Aorta (tissue), 5 donors: ENCODE measurements at places on chromosomes 1 and 21. TPM values are rescaled to one million over a fixed set of nuclear protein-coding genes. Genes with fewer than 3 reads are reported as not detected.

DNA sequence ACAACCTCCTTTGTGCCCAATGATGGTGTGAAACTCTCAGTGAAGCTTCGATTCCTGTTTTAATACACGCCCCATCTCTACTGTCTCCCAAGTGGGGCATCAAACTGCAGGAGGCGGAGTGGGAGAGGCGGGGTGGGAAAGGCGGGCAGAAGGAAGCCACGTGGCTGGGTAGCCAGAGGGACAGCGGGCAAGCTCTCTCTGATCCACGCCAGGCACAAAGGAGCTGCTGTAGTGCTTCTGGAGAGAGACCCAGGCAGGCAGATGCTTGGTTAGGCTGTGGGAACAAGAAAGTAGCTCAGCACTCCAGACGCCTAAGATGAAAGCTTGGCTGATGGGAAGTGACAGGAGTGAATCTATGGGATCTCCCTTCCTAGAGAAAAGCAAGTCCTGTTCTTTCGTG lies 25.7 kb downstream of the TRIM67 start:
- H3K27me3 ChIP-seq = no peaks in the 10 kb centered on the region
- no peak overlapping the region for H3K4me3 ChIP-seq
- H3K27ac ChIP-seq = no peak overlapping the region
- no peak for DNase-seq

The CYP4Z1 gene
- 2.2 TPM for total RNA-seq

The GJA8 gene
- total RNA-seq = not detected

DNA sequence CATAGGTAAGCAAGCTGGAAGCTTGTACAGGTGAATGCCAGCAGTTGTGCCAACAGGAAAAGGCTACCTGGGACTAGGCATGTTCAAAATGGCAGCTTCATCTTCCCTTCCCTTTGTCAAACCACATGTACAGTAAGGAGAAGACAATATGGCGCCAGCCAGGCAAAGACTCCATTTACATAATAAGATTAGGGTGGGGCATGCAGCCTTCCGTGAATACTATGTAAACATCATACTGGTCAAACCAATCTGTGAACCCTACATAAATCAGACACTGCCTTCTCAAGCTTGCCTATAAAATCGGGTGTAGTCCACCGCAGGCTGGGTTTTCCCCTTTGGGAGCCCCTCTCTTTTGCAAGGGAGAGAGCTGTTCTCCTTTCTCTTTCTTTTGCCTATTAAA lies 24.6 kb downstream of the ATF3 start:
- H3K36me3 ChIP-seq = no peaks in the 10 kb centered on the region
- H3K27me3 ChIP-seq = no peaks in the 10 kb centered on the region
- no peak overlapping the region for H3K4me3 ChIP-seq
- H3K4me1 ChIP-seq = peaks cover 2% of the 10 kb centered on the region
- H3K27ac ChIP-seq = no peak overlapping the region

GRCh38 chr1:76035053-76035452 lies 39.5 kb upstream of the ST6GALNAC3 start:
- no peak overlapping the region for H3K27ac ChIP-seq
- H3K4me1 ChIP-seq = no peaks in the 10 kb centered on the region
- no peaks in the 10 kb centered on the region for H3K27me3 ChIP-seq

The NFASC gene
- total RNA-seq = 92.7 TPM

GRCh38 chr21:14685568-14685967 lies 139.5 kb upstream of the SAMSN1 start:
- no peaks in the 10 kb centered on the region for H3K4me1 ChIP-seq
- H3K36me3 ChIP-seq = no peaks in the 10 kb centered on the region
- no peaks in the 10 kb centered on the region for H3K27me3 ChIP-seq
- no peak overlapping the region for H3K4me3 ChIP-seq
- H3K27ac ChIP-seq = no peak overlapping the region
- DNase-seq = no peak

GRCh38 chr1:200558866-200559459 lies 61.6 kb downstream of the KIF14 start:
- no peak overlapping the region for H3K4me3 ChIP-seq
- no peaks in the 10 kb centered on the region for H3K27me3 ChIP-seq
- no peaks in the 10 kb centered on the region for H3K36me3 ChIP-seq
- no peak overlapping the region for H3K27ac ChIP-seq

DNA sequence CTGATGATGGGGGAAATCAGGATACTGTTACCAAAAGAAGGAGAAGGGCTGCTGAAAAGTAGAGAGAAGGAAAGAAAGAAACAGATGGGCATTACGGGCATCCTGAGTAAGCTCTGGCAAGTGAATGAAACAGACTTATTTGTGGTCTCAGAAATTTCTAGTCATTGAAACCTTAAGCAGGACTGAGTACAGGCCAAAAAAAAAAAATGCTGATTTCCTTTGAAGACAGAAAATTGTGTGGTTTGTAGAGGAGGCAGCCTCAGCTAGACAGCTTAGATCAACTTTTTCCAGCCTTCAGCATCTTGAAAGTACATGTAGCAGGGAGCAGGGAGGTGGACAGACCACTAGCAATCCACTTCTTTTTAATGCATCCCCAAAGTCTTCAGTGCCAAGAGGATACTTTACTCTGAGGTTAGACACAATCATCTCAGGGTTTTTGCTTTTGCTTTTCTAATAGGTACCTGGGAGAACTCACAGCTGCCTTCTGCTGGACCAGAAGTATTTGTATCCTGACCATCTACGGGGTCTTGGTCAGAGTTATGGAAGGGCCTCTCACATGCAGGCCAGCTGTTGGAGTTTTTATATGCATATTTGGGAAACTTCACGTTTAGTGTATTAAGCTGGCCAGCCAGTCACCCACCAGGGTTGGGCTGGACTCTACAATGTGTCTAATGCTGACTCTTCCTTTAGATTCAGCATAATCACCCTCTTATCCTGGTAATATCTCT lies 10.6 kb upstream of the CAPZB start:
- H3K4me3 ChIP-seq = no peak overlapping the region
- DNase-seq = no peak
- no peaks in the 10 kb centered on the region for H3K36me3 ChIP-seq
- H3K27ac ChIP-seq = peak overlapping the region; percentile 33
- no peaks in the 10 kb centered on the region for H3K27me3 ChIP-seq

- peaks cover 1% of the 10 kb centered on the region for H3K36me3 ChIP-seq
- no peaks in the 10 kb centered on the region for H3K4me1 ChIP-seq
- no peaks in the 10 kb centered on the region for H3K27me3 ChIP-seq
- H3K27ac ChIP-seq = no peak overlapping the region
Observed at GRCh38 chr1:243213045-243213787, 41.9 kb downstream of the CEP170 start.

DNA sequence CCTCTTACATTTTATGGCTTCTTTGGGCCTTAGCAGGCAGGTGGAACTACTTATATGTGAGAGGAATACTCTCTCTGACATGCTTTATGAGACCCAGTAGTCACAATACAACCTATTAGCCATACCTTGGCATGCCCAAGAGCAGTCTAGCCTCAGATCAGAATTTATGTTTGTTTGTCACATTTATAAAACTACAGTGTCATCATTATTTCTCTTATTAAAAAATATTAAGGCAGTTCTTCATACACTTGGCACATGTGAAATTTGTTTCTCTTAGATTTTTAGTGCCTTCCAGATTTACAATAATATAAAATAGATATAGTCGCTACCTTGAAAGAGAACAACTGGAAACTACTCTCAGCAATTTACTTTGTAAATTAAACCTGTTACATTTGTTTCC lies 118.5 kb downstream of the LRRC40 start:
- H3K27me3 ChIP-seq = no peaks in the 10 kb centered on the region
- H3K4me1 ChIP-seq = no peaks in the 10 kb centered on the region
- H3K4me3 ChIP-seq = no peak overlapping the region
- DNase-seq = no peak

DNA sequence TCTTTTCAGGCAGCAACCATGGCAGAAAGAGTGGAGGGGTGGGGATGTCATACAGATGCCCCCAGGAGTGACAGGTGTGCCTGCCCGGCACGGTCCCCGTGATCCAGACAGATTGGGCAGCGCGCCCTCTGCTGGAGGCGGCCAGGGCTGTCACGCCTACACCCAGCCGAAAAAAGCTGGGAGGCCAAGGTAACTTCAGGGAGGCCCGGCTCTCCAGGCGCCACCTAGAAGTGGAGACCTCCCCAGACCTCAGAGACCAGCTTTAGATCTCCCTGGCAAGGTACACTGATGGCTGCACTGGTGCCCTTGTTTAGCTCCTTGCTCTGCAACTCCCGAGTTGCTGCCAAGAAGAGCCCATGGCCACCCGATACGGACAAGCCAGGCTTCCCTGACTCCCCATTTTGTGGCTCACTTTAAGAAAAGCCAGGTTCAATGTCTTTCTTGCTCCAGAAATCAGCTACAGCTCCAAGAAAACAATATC lies 6.6 kb downstream of the GOLT1A start:
- peak; percentile 90 for DNase-seq
- H3K4me3 ChIP-seq = no peak overlapping the region
- no peaks in the 10 kb centered on the region for H3K27me3 ChIP-seq
- H3K36me3 ChIP-seq = no peaks in the 10 kb centered on the region

DNA sequence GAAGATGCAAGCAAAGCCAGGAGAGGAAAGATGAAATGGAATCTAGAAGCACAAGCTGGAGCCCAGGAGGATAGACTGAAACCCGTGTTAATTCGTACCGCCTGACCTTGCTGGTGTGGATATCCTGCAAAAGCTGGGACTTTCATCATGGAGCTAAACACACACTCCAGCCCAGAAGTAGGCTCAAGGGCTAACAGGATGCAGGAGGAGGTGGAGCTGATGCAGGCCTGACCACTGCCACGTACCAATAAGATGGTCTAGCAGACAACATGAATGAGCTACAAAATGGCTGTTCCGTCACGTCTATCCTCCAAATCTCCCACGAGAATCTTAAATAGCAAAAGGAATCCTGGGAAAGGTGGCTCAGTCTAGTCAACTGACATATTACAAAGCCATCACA lies 270.3 kb downstream of the SDCCAG8 start:
- H3K4me1 ChIP-seq = peaks cover 1% of the 10 kb centered on the region
- H3K27me3 ChIP-seq = no peaks in the 10 kb centered on the region
- no peak for DNase-seq
- H3K36me3 ChIP-seq = no peaks in the 10 kb centered on the region

- no peak overlapping the region for H3K4me3 ChIP-seq
- no peak overlapping the region for H3K27ac ChIP-seq
- no peaks in the 10 kb centered on the region for H3K4me1 ChIP-seq
- H3K27me3 ChIP-seq = no peaks in the 10 kb centered on the region
- DNase-seq = no peak
- H3K36me3 ChIP-seq = no peaks in the 10 kb centered on the region
Observed at GRCh38 chr1:207901041-207901653, 9.8 kb downstream of the CD34 start.

- no peaks in the 10 kb centered on the region for H3K27me3 ChIP-seq
- no peak for DNase-seq
Observed at GRCh38 chr1:36576551-36577110, 93.9 kb upstream of the CSF3R start.

- no peaks in the 10 kb centered on the region for H3K36me3 ChIP-seq
- H3K27me3 ChIP-seq = no peaks in the 10 kb centered on the region
- no peak for DNase-seq
- no peaks in the 10 kb centered on the region for H3K4me1 ChIP-seq
- no peak overlapping the region for H3K27ac ChIP-seq
- no peak overlapping the region for H3K4me3 ChIP-seq
Observed at GRCh38 chr1:244052728-244053312, 1.7 kb downstream of the ZBTB18 start.

The ADCY10 gene
- total RNA-seq = 0.16 TPM

DNA sequence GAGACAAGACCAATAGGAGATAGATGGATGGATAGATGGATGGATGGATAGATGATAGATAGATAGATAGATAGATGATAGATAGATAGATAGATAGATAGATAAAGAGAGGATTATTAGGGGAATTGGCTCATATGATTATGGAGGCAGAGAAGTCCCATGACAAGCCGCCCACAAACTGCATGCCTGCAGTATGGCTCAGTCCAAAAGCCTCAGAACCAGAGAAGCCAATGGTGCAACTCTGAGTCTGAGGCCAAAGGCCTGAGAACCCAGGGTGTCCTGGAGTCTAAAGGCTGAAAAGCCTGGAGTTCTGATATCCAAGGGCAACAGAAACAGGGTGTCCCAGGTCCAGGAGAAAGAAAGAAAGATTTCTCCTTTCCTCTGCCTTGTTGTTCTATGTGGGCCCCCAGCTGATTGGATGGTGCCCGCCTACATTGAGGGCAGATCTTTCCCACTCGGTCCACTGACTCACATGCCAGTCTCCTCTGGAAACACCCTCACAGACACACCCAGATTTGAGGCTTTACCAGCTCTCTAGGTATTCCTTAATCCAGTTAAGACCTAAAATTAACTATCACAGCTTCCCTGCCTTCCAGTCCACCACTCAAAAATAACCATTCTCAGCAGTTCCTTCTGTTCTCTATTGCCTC lies 39.6 kb upstream of the IRF2BP2 start:
- H3K36me3 ChIP-seq = no peaks in the 10 kb centered on the region
- no peak overlapping the region for H3K27ac ChIP-seq
- no peak overlapping the region for H3K4me3 ChIP-seq
- H3K27me3 ChIP-seq = no peaks in the 10 kb centered on the region

The TSPAN1 gene
- 2.3 TPM for total RNA-seq

DNA sequence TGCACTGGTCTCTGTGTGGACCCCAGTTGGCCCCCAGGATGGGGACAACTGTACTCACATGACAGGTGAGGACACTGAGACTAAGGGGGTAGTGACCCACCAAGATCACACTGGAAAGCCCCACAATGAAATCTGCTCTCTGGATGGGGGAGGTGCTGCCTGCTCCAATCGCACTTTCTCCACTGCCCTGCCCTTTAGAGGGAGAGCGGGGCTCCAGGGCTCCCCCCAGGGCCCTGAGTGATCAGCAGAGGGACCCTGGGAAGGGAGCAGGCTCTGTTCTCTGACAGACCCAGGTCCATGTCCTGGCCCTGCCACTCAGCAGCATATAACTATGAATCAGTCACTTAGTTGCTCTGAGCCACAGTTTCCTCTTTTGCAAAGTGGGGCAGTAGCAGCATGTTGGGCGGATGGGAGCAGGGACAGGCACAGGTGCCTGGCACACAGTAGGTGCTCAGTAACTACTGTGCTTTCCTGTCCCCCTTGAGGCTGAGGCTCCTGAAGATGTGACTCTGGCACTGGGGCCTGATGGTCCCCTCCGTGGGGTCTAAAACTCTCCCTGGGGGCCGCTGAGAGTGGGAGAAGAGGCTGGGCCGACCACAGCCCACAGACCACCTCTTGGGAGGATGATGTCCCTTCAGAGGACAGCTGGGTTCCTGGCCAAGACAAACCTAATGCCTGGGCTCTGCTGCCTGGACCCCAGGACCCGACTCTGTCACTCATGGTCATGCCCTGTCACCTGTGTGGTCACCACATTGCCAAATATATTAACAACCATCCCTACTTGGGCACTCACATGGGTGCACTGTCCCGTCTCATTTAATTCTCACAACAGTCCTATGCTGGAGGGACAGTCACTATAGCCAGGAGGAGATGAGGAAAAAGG lies 222.7 kb downstream of the PTPRU start:
- H3K27ac ChIP-seq = no peak overlapping the region
- H3K27me3 ChIP-seq = no peaks in the 10 kb centered on the region
- no peak for DNase-seq

The RIIAD1 gene
- total RNA-seq = not detected

The MAP1LC3C gene
- total RNA-seq = 0.63 TPM

DNA sequence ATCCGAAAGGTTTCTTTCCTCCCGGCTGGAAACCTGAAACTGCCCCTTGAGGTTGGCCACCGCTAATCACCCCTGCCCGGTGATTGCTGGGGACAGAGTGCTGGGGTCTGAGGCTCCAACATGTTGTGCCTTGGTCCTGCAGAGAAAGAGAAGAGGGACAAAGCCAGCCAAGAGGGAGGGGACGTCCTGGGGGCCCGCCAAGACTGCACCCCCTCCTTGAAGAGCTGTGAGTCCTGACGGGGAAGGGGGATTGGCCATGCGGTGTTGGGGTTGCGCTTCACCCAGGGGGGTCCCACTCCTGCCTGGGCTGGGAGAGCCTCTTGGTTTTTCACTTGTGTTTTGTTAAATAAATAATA lies 19.5 kb downstream of the LDLRAP1 start:
- no peak overlapping the region for H3K27ac ChIP-seq
- H3K4me1 ChIP-seq = no peaks in the 10 kb centered on the region
- DNase-seq = no peak
- H3K36me3 ChIP-seq = no peaks in the 10 kb centered on the region
- no peak overlapping the region for H3K4me3 ChIP-seq
- H3K27me3 ChIP-seq = no peaks in the 10 kb centered on the region
